ENCODE measurements at places on chromosomes 2 and 18.

GRCh38 chr18:8217051-8217564, 392.1 kb upstream of the RAB12 start:
- DNase-seq: no peak

DNA sequence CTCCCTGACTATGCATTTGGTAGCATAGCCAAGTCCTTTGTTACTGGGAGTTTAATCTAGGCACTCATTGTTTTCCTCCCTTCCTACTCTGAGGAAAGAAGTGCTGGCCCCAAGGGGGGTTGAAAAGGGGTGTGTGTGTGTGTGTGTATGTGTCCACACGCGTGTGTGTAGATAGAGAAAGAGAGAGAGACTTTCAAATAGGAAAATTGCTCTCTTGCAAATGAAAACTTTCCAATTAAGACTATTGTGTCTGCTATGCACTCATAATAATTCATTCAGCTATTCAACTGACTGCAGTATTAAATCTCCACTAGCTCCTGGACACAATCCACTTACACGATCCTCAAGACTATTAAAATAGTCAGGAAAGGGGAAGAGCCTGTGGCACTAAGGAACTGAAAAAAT, 92.9 kb upstream of the CSRNP3 start:
- DNase-seq: no peak

- DNase-seq: no peak
Observed at GRCh38 chr2:215420471-215420935, 15.4 kb downstream of the FN1 start.

DNA sequence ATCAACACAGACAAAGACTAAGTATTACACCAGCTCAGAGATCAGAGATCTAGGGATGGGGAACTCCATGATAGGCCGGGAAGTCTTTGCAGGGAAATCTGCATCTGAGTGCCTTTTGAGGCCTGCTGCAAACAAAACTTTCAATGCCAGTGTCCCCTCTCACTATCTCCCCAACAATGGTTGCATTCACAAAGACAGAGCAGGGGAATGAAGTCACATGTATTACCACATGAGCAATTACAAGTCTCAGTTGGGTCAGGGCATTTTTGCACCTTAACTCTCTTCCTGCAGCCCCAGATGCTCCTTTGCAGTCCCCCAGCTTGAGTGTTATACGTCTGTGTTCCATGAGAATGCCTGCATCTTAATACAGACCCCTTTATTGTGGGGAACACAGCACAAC, 1.8 kb upstream of the RNF144A start:
- DNase-seq: no peak

DNA sequence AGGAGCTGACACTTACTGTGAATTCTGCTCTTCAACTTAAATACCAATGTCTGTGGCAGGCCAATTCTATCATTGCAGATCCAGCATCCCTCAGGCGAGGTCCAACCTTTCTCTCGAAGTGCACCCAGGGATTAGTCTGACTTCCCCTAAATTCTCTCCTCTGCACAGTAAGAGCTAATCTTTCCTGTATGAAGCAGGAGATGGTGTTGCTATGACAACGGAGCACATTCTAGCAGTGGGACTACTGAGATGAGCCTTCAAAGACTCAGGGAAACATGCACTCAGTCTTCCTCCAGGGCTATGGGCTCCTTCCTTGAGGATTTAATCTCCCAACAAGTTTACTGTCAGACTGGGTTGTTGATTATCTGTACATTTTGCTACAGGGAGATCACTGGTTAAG, 176.3 kb downstream of the NOL4 start:
- DNase-seq: peak; percentile 76

DNA sequence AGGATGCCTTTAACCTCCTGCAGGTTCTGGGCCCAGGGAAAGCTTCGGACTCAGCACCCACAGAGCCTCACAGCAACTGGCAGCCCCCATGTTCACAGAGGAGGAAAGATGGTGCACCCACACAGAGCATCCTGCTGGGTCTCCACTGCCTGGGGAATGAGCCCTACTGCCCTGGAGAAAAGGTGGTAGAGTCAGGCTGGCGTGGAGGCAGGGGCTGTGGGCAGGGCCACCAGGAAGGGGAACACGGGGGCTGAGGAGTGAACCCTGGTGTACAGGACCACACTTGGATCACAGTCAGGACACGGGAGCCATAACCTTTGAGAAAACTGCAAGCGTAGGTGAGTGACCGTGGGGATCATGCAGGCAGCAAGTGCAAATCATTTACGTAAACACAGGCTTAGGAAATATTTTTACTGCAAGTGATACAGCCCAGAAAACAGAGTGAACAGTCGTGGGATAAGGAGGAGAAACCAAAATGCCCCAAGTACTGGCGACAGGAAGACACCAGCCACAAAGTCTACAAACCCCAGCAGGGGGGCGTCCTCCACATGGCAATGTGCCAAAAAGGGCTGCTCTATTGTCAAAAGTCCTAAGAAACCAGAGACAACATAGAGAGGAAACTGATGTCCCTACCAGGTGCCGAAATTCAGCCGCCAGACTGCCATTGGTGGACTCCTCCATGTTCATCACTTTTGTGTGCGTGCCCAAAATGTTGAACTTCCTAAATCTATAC, 27.6 kb downstream of the STAT1 start:
- DNase-seq: peak; percentile 66

DNA sequence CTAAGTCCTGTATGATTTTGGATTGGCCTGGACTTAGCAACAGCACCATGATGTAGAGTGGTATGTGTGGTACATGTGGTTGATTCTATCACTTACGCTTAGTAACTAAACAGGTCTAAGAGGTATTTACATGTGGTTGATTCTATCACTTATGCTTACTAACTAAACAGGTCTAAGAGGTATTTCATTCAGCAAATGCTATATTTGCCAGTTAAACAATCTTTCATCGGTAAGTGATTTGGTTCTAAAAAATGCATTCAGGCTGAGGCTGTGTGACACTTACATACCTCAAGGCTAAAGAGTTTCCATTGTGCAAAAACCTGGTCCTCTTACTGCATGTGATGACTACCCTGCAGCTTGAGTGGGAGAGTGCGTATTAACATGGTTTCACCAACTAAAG, 13.1 kb downstream of the EIF4E2 start:
- DNase-seq: no peak

- no peak for DNase-seq
Observed at GRCh38 chr2:57617318-57617717, 429.3 kb upstream of the VRK2 start.

DNA sequence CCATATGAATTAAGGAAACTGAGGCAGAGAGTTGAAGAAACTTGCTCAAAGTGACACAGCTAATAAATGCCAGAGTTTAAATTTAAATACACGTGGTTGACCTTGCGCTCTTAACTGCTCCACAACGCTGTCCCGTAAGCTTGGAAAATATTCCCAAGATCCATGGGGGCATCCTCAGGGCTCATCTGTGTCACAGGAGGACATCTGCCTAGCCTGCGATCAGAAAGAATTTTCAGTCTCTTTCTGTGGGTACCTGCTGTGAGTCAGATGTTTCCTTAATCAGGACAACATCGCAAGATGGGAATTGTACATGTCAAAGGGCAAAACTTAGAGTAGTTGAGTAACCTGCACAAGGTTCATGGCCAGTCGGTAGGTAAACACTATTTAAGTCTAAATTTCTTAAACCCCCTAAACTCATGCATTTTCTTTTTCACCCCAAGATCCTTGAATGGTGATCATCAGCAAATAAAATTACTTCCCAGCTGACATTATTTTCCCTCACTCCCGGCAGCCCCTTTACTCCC, 1.4 kb downstream of the CMPK2 start:
- DNase-seq: no peak

DNA sequence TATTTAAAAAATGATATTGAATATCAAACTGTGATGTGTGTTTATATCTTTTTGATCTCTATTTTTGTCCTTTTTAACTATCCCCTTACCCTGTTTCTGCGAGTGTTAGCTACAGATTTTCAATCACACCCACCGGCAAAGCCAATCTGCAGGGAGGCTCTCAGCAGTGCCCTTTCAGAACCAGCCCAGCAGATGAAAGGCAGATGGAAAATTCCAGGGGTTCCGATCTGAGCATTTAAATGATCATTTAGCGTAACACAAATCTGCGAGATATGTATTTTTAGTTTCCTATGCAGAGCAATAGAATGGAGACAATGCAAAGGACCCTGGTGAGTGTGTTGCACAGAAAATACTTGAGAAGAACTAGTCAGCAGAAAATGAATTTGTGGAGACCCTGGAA, 2170.5 kb upstream of the PIK3C3 start:
- DNase-seq: no peak

- DNase-seq: no peak
Observed at GRCh38 chr18:32958746-32959145, 185.9 kb upstream of the KLHL14 start.

- no peak for DNase-seq
Observed at GRCh38 chr2:192828175-192828574, 633.4 kb upstream of the TMEFF2 start.

GRCh38 chr2:194725169-194725568, 931.9 kb upstream of the SLC39A10 start:
- no peak for DNase-seq

- DNase-seq: no peak
Observed at GRCh38 chr2:175861958-175862357, 140.1 kb downstream of the LNPK start.

DNA sequence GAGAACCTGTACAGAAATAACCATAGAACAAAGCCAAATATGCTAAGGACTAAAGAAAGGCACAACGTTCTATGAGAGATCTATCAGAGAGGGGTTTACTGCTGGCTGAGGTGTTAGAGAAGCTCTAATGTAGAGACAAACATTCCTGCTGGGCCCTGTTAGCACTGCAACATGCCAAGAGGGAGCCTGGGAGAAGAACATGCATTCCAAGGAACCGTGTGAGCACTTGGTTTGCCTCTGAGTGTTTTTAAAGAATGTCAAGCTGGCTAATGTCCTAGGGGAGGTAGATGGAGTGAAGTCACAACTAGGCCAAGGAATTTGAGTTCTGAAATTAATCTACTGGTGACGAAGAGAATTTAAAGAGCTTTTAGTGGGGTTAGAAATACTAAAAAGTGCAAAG, 384.3 kb upstream of the LYPD1 start:
- no peak for DNase-seq

- DNase-seq: no peak
Observed at GRCh38 chr18:22102953-22103646, 66.3 kb upstream of the GATA6 start.

DNA sequence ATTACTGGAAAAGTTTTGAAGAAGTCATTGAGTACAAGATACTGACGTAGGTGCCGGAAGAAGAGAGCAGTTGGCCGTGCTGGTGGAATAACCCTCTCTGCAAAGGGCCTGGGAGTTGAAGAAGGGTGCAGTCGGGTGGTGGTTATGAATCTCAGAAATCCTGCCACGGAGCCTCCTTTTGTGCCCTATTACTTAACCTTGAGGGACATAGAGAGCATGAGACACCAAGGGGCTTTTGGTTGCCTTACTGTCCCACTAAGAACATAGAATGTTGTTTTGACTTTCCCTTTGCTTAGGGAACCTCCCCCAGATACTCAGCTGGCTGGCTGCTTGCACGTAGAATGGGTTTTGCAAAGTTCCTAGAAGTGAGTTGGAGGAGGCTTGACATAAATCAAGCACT, 1.3 kb upstream of the CD28 start:
- DNase-seq: no peak

DNA sequence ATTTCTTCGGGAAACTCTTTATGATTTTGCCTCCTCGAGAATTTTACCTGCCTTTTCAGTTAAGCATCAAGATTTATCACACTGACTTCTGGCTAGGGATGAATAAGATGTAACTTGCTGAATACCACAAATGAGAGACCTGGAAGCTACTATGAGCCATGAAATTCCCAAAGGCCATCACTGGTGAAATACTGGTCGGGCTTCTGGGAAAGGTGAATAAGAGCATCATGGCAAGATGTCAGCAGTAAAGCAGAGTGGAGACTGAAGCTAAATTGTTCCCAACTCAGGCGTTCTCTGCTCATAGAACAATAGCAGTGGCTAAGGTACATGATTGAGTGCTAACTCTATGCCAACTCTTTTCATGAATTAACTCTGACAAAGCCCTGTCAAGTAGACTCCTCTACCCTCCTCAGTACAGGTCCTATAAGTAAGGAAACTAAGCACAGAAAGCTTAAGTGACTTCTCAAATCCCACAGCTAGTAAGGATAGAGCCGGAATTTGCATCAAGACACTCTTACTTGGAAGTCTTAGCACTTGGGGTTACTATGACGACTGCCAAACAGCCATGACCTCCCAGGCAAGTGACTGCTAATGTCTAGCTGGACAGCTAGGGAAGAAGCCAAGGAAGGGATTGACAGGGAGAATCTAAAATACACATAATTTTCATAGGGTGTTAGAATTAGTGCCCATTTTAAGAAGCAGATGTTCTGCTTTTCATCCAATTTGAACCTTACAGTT, 22.7 kb upstream of the DSC3 start:
- no peak for DNase-seq

GRCh38 chr18:76430636-76431035, 64.4 kb downstream of the ZNF516 start:
- no peak for DNase-seq

DNA sequence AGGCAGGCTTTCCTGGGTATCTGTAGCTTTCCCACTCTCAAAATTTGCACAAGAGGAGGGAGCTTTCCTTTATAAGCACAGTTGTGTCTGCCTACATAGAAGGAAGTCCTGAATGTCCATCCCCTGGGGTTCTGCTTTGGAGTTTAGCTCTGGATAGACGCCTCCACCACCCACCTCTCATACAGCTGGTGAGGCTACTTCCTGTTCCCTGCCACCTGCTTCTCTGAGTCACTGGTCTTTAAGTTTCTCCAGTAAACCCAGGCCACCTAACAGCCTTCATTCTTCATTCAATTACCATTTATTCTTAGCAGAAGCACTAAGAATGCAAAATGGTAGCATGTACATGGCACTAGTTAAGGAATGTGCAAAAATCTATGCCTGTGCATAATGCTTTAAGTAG, 407.8 kb downstream of the CDH2 start:
- DNase-seq: no peak

DNA sequence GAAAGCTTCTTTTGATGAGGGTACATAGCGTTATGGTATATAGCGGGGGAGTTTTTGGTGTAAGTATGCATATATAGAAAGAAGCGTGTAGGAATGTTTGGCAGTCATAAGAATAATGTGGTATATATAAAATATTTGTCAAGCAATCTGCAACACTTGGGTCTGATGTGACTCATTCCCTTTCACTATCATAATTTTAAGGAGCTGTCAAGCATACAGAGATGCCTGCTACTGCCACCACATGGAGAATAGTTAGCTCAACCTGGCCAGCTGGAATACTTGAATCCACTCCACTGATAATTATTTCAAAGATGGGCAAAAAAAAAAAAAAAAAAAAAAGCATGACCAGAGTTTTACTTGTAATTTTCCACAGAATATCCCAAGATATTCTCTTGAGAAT, 559.8 kb upstream of the REG3G start:
- DNase-seq: no peak

GRCh38 chr2:163604941-163605555, 130.8 kb downstream of the FIGN start:
- DNase-seq: no peak

GRCh38 chr2:107448160-107448559, 378.5 kb upstream of the RGPD4 start:
- no peak for DNase-seq

- DNase-seq: no peak
Observed at GRCh38 chr2:84858123-84858522, 22.8 kb downstream of the TRABD2A start.

Measured in COR-L47 (cell line).